ENCODE measurements at places on chromosomes 6 and 20.

DNA sequence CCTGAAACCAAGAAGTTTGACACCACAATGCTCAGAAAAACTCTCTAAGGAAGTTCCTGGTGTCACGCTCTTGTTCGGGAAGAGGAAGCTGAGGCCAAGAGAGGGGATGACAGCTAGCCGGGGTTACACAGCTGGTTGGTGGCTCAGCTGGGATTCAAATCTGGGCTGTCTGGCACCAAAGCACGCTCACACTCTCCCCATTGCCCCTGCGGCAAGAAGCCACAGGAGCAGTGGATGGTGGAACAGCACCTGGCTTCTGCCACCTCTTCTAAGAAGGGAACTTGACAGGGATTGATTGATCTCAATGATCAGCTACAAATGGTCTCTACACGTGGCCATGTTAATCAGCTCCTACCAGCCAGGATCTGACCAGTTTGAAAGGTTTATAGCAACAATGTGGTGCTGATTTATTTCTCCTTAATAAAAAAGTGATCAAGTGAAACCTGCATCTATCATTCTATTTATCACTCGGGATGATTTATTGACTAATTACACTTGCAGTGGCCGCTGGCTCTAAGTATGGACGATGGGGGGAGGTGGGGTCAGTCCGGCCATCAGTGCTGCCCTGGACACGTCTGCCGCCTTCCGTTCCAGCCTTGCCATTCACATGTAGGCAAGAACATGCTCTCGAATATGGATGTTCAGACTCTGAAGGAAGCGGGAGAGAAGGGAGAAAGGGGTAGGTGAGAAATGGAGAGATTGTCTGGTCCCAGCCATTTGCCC, 71.9 kb upstream of the TOP1 start:
- DNase-seq, result no peak

DNA sequence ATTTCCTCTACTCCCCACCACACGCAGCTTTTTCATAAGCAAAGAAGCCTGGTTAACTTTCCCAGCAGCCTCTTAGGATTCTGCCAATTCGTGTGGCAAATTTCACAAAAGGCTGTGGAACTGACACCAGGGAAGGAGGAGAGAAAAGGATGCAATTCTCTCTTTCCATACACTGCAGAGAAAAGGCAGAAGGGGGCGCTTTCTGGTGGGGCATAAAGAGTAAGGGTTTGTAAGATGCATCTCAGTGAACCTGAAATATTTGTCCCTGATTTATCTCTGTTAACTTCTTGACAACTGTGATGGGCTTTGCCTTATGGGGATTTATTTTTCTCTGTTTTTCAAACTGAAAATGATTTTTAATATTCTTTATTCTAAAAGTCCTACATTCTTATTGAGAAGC, 45.5 kb upstream of the GLP1R start:
- no peak for DNase-seq

DNA sequence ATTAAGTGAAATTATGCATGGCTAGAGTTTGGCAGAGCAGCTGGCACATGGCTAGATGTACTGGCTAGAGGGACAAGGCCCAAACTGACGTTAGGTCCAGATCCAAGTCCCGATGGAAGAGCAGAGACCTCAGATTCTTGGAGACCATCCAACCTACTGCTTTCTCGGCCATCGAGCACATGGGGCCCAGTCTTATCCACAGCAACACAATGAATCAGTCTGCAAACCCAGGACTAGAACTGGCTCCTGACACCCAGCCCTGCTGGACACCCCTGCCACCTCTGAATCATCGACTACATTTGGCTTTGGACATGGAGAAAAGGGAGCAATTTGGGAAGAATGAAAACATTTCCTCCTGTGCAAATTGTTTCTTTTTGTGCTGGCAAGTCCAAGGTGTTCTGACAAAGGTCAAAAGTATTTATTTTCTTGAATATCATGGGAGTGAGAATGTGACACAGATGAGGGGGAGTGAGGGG, 23.9 kb upstream of the YWHAB start:
- DNase-seq, result no peak

GRCh38 chr20:48891235-48892048, 30.1 kb upstream of the ARFGEF2 start:
- no peak for DNase-seq

GRCh38 chr20:23562721-23563342, 5.5 kb downstream of the CST9L start:
- DNase-seq, result no peak

- DNase-seq, result no peak
Measured at GRCh38 chr6:1591926-1592325, 17.8 kb upstream of the FOXC1 start.

GRCh38 chr6:44050872-44051505, 76.3 kb downstream of the MRPL14 start:
- no peak for DNase-seq

GRCh38 chr6:792662-793061, 99.7 kb upstream of the EXOC2 start:
- DNase-seq, result no peak

- DNase-seq, result no peak
Measured at GRCh38 chr6:136523196-136523595, 27.0 kb downstream of the MAP7 start.

GRCh38 chr20:53578492-53579222, 15.0 kb downstream of the ZNF217 start:
- peak; percentile 37 for DNase-seq

DNA sequence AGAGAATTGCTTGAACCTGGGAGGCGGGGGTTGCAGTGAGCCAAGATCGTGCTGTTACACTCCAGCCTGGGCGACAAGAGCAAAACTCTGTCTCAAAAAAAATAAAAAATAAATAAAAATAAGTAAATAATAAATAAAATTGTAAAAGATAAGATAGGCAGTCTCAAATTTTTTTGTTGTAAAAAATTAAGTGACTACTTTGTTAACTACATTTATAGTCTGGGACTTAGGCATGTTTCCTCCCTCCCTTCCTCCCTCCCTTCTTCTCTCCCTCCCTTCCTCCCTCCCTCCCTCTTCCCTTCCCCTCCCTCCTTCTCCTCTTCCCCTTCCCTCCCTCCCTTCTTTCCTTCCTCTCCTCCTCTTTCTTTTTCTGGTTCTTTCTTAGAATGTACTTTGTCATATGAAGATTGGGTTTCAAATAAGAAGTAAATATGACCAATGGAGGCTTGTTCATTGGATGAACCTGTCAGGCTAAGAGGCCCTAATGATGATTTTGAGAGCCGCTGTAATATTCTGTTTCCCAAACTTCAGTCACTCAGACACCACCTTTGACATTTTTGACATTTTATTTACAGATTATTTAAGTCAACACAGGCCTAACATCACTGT, 24.2 kb downstream of the ZFP64 start:
- DNase-seq, result no peak

- peak; percentile 60 for DNase-seq
Measured at GRCh38 chr6:3159805-3160781, 2.7 kb upstream of the TUBB2A start.

DNA sequence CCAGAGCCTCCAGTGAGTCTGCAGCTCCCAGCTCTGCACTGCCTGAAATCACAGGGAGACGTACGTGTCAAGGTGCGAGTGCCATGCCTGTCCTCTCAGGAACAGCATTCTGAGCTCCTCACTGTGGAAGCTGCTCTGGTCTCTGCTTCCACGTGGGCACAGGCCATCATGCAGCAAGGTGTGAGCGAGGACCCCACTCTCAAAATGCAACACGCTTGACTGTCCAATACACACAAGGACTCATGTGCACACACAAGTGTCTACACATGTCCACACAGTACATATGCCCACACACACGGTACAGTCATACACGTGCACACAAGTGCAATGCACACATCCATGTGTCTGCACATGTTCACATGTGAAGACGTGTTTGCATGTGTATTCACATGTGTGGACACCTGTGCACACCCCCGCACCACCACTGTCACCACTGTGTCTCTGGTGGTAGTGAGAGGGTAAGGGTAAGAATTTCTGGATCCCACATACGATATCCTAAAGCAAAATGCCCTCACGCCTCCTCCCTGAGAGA, 260.5 kb downstream of the DLL1 start:
- DNase-seq, result no peak

GRCh38 chr6:70210462-70210861, 92.4 kb downstream of the COL9A1 start:
- no peak for DNase-seq

DNA sequence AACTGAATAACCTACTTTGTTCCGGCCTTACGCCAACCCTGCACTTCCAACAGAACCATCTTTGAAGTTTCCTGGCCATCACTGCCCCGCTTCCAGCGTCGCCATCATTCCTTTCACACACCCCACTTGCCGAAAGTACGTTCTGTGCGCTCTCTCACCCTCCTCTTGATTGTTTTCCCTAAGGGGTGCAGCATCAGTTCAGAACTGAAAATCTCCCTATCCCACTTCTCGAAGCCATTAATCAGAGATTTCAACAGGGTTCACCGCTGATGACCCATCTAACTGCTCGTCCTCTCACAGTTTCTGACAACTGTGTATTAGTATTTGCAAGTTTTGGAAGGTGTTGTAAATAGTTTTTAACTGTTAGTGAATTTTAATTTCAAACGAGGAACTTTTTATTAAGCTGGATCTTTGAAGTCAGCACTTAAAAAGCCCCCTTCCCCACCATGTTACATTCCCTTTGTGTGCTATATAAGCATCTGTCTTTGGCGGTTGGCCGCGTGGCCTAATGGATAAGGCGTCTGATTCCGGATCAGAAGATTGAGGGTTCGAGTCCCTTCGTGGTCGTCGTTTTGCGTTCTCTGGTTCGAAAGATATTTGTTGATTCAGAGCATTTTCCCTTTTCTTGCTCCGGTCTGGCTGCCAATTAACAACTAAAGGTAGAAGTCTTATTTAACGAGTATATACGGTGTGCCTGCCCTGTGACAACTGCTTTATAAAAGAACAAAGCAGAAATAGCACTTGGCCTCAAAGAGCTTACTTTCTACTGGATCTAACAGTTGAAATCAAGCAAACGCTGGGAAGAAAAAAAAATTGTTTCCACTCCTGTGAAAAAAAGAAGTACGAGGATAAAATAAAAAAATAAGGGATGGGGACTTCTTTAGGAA, 42.6 kb downstream of the TRIM27 start:
- DNase-seq, result peak; percentile 83

DNA sequence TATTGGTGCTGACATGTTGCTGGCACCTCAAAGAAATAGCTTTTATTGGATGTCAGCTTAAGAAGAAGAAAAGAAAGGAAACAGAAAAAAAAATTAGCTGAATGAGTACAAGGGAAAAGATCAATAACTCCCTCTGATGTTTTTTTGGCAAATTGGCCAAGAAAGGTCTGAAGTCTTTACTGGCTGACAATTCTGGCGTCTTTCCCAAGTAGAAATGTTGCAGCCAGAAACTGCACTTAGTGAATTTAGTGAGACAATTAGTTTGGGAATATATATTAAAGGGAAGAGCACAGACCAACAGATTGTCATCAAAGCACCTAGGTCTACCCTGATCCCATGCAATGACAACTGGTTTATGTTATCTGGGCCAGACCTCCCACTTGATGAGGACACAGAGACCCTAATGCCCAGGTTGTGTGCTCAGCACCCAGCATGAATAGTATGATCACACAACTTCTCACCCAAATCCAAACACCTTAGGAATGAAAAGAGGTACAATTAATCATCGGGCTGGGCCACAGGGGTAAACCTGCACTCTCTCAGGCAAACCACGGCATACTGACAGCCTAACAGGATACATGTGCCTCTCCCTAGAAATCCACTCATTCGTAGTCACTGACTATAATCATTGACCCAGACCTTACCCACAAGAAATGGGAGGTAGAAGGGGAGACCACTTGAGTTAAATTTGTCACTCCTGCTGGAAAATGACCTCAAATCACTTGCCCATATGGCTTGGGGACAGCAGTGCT, 612.3 kb upstream of the ARID1B start:
- DNase-seq, result no peak

DNA sequence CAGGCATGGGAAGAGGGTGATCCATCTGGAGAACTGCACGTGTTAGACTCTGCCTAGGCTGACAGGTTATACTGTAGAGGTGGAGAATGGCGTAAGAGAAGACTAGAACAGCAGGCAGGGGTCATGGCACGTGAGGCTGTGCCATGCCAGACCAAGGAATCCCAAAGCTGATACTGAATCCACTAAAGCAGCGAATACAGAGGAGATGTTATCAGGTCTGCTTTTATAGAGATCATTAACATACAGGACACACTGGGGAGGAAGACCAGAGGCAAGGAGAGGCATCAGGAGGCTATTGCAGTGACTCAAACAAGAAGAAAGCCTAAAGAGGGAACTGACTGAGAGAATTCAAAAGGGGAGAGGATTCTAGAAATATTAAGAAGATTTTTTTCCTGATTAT, 12.9 kb downstream of the PHACTR1 start:
- DNase-seq, result no peak

DNA sequence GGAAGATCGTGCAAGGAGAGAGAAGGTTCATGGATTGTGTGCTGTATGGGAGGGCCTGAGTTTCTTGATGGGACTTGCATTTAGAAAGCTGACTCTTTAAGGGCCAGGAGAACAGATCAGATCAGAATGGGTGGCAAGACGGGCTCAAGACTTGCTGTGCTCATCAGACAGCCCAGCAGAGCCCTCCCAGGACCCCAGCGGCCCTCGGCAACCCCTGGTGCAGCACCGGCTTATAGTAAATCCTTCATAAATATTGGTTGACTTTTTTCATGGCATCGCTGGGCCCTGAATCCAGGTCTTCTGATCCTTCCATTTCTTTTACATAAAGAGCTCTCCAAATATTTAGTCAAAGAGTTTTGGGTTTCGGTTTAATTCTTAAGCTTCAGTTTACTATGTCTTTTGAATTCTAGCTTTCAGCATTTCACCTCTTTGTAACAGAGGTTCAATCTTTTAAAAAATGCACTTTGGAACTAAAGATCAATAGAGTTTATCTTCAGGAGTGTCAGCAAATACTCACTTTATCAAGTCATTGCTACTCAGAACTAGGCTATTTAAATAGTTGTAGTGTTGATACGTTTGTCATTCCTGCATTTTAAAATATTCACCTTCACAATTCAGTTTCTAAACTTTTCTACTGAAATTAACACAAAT, 205.6 kb downstream of the ZDHHC14 start:
- no peak for DNase-seq

DNA sequence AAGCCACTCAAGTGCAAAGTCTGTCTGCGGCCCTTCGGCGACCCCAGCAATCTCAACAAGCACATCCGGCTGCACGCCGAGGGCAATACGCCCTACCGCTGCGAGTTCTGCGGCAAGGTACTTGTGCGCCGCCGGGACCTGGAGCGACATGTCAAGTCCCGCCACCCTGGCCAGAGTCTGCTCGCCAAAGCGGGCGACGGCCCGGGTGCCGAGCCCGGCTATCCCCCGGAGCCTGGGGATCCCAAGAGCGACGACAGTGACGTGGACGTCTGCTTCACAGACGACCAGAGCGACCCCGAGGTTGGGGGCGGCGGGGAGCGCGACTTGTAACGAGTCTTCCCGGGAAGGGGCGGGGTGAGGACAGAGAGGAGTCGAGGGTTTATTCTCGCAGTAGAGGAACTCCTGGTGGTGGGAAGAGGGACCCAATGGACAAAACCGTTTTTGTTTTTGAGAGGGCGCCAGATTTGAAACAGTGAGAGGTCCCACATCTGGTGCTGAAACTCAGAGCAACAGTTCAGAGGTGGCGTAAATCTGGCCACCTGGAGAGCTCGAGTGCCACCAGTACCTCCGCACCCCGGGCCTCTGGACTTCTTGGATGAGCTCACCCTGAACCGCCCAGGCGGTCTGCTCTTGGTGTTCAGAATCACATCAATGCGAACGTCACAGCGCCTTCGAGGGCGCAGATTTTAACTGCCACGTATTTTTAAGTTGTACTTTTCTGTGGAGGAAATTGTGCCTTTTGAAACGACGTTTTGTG, 8.0 kb downstream of the PRDM13 start:
- peak; percentile 57 for DNase-seq

Measured in activated T-cell treated with anti-CD3 and anti-CD28 coated beads, Interleukin-2, amount 50 U/mL, for 24 hours (primary cell).